Activated naive CD4-positive, alpha-beta T cell (primary cell): ENCODE measurements at places on chromosomes 6 and 20.
A peak's percentile ranks its signal among the peaks of the same experiment; 100 is the strongest.

- DNase-seq, result no peak
Measured at GRCh38 chr20:4840801-4841200, 119.1 kb downstream of the PRND start.

- no peak for DNase-seq
Measured at GRCh38 chr6:90401933-90402830, 105.5 kb upstream of the BACH2 start.

GRCh38 chr6:89895276-89895874 is 1.1 kb downstream of the GJA10 start:
- no peak for DNase-seq

- DNase-seq, result no peak
Measured at GRCh38 chr6:91081452-91082067, 494.7 kb upstream of the MAP3K7 start.

GRCh38 chr6:40962241-40962640 is 76.8 kb downstream of the UNC5CL start:
- DNase-seq, result no peak

- no peak for DNase-seq
Measured at GRCh38 chr20:10671221-10671918, 2.4 kb downstream of the JAG1 start.

GRCh38 chr6:29968130-29968529 is 25.8 kb downstream of the HLA-A start:
- DNase-seq, result no peak

DNA sequence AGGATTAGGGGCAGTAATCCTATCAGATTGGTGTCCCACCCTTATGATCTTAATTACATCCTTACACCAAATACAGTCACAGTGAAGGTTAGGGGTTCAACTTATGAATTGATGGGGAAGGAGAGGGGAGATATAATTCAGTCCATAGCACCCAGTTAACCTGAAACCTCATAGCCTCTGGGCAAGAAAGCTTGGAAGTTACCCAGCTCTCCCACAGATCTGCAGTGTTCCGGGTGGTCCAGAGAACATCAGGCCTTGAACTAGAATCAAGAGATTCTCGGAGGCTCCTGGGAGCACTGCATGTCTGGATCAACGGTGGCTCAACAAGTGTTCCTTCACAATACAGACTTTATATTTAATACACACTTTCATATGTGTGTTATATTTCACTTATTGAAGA is 392.6 kb upstream of the MARCKS start:
- no peak for DNase-seq

- no peak for DNase-seq
Measured at GRCh38 chr6:343960-344815, 47.4 kb upstream of the IRF4 start.

DNA sequence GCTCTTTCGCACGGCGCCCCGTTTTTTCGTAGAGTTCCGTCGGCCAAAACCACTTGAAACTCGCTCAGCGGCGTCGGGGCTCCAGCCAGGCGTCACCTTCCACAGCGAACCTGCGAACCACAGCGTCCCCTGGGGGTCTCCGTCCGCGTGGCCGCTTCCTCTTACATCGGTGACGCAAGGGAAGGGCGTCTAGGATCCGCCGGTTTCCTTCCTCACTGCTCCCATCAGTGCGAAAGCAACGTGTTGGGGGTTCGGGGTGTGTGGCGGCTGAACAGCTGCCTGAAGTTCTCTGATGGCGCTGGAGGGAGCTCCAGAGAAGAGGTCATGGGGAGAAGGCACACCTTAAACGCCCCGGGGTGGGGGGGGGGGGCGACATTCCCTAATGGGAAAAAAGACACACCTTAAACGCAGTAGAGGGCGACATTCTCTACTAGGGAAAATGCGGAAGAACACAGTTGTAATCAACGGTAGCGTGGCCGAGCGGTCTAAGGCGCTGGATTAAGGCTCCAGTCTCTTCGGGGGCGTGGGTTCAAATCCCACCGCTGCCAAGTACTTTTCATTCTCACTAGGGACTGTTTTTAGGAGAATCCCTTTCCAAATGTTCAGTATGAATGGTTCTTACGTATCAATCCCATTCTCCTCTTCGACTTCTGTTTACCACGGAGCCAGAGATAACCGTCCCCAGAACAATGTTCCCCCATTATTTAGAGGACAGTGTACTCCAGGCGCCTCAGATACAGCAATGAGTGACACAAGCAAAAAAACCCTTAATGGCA is 16.4 kb downstream of the ZNF311 start:
- DNase-seq, result no peak

- DNase-seq, result no peak
Measured at GRCh38 chr6:1388630-1389368, 577 bp upstream of the FOXF2 start.

- no peak for DNase-seq
Measured at GRCh38 chr20:11867291-11867919, 50.3 kb upstream of the BTBD3 start.

- DNase-seq, result peak; percentile 10
Measured at GRCh38 chr6:168370310-168370991, 50.9 kb upstream of the DACT2 start.

GRCh38 chr20:63926298-63926697 is 29.9 kb downstream of the UCKL1 start:
- no peak for DNase-seq

DNA sequence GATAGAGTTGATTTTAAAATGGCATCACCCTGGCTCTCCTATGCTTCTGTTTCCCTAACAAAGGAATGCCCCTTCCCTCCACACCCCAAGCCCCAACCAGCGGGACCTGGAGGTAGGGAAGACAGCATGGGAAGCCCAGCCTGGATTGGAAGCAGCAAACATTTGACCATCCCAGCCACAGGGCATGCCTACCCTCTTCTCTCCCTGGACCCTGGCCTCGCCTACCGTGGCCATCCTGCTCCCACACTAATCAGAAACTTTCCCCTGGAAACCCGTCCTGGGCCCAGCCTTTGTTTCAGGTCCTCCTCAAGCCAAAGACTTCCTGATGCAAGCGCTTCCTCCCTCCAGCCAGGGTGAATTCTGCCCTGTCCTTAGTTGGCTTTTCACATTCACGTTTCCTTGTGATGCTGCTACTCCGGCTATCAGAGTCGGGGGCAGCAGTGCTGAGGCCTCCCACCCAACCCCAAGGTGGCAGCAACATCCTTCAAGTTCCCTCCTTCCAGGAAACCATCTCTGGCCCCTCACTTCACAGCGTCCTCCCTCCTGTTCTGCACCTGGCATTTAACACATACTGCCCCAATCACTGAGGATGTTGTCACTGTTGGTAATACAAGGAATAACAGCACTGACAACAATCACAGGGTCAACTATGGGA is 18.2 kb upstream of the ANGPT4 start:
- DNase-seq, result no peak

- no peak for DNase-seq
Measured at GRCh38 chr20:17753516-17753915, 53.8 kb downstream of the BANF2 start.

- no peak for DNase-seq
Measured at GRCh38 chr6:30724906-30725667, 4.9 kb downstream of the TUBB start.

- no peak for DNase-seq
Measured at GRCh38 chr6:45595010-45595851, 217.5 kb upstream of the SUPT3H start.

DNA sequence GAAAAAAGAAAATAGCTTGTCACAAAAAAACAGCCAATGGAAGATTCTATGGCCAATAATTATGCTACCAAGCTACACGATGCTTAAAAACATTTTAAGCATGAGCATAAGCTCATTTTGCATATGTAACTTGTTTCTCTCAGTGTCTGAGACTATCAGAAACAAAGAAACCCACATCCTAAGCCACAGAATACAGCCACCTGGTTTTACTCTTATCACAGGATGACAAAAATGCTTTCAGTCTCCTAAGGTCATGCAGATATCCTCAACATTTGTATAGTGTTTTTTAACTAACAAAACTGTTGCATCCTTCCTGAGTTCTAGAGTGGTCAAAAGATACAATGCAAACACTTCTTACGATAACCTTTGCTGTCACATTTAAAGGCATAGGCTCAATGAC is 172.1 kb upstream of the RUNX2 start:
- no peak for DNase-seq

- DNase-seq, result no peak
Measured at GRCh38 chr20:47428851-47429336, 72.4 kb upstream of the ZMYND8 start.

- DNase-seq, result no peak
Measured at GRCh38 chr6:103062136-103062535, 1668.6 kb downstream of the GRIK2 start.

DNA sequence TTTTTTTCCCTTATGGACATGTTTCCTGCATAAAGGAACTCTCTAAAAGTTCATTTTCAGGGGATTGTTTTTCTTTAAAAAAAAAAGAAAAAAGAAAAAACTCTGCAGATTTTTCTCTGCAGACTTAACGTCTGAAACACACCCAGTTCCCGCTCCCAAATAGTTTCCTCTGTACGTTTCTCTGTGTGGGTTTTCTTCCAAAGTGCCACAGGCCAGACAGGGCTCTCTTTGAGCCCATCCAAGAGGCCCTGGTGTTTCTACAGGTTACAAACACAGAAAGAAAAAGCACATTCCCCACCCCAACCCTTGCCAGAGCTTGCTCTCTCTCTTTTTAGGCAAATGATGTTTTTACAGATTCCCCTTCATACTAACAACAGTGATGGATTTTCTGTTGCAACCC is 258.6 kb downstream of the FNDC1 start:
- DNase-seq, result no peak

DNA sequence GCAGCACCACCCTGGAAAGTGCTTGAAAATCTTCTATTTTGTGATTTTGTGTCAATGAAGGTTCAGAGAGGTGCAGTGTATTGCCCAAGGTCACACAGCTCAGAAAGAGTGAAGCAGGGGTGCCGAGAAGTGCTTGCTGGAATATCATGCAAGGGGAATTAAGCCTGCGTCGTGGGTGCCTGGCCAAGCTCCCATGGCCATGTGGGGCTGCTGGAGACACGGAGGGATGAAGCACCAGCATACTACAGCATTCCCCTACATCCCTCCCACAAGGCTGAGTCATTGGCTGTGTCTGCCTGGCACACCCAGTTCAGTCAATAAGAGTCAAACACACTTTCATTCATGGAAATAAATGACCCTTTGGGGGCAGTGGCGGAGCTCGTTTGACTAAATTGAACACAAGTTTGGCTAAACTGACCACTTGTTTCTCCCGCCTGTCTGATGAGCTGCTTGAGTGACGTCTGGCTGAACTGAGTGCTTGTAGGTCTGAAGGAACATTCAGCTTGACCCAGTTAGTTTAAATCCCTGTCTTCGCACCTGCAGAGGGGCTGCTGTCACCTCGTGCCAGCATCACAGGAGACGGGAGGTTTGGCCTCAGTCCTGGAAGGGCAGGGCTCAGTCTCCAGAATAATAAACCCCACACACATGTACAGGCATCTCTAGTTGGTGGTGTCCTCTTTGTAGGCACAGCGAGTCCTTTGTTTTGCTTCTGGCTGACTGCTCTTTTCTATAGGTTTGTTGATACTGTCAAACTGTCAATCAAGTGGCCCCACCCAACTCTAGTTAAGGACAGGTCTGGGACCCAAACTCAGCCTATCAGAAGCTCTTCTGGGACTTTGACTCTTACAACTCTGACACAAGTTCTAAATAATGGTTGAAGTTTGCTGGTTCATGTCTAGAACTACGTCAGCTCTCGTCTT is 8.4 kb upstream of the TGM2 start:
- DNase-seq, result no peak

DNA sequence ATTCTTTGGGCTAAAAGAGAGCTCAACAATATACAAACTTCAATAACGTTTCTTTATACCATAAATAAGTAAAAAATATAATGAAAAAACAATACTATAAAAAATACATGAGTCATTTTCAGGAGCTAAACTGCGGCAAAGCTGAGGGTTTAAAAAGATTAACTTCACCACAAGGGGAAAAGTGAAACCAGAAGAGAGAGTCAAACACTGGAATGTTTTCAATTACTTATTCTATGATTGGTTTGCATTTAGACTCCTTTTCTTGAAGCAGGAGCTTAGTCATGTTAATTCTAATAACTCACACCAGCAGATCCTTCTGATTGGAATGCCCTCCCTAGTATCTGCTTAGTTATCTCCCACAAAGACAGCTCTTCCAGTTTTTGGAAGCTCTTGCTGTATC is 627.3 kb downstream of the UTRN start:
- DNase-seq, result no peak

DNA sequence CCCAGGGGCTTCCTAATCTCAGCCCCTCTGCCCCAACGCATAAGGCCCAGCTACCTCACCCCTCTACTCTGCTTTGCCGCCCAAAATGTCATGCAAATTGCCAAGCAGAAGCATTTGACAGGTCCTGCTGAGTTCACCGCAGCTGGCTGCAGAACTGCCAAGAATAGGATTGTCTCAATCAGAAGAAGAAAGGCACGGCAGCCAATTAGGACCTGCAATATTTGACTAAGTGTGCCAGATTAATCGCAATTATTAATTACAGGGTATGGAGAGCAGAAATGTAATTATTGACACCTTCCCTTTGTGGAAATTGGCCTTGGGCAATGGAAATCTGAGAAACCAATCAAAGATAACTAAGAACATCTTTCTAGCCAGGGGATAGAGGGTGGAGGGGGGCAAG is 318.6 kb downstream of the LRFN2 start:
- no peak for DNase-seq

DNA sequence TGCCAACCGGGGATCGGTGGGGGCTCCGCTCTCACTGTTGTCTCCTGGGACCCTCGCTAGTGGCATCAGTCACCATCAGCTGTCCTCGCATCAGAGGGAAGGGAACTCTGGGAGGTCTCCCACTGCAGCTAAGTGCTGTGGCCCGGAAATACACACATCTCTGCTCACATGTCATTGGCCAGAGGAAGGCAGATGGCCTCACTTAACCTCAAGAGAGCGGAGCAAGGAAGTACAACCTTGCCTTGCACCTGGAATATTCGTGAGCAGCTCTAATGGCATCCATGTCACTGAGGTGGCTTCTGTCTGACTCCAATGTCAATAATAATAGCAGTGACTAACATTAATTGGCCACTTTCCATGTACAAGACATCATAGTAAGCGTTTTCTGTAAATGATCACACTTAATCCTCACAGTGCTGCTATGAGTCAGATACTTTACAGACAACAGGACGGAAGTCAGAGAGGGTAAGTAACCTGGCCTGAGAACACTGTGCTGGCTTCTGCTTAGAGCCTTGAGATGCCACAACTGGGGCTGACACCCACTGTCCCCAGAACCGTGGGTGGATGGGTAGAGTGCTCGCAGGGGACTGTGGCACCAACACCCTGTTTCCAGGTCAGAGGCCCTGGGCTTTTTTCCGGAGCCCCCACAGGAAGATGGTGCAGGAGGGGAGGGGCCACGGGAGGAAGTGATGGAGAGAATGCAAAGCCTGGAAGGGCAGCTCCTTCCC is 6.0 kb downstream of the LHFPL5 start:
- DNase-seq, result no peak
